ENCODE measurements at places on chromosomes 2 and 18.

DNA sequence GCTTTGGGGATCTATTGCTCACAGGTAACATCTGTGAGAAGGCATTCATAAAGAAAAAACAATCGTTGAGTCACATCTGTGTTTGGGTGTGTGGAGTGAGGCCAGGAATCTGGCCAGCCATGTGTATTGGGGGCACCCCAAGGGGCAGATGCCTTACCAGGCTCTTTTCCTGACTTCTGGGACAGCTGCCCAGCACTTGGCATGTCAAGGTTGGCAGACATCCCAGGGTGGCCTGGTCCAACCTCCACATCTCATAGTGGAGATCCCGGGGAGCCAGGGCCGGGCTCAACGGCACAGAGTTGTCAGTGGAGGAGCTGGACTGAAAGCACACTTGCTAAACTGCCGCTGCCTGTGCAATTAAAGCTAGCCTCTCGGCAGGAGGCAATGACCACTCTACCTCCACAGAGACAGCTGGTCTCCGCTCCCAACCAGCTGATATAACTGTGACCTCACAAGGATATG lies 75.3 kb upstream of the MGAT4A start:
- DNase-seq: peak; percentile 90

DNA sequence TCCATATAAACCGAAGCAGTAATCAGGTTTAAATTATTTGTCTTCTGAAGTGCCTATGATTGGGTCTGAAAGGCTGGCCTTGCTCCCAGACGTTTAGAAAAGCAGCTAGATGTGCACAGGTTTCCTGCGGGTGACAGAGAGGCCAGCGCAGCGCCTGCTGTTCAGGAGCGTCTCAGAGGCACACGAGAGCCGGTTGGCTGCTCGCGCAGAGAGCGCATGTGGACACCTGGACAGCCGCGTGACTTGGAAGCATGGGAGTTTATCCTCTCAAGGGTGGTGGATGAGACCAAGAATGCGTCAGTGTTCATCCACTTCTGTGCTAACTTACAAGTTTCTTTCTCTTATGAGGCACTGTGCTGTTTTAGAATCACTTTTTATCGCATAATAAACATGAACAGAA lies 303.7 kb downstream of the PTGR3 start:
- peak; percentile 95 for DNase-seq

DNA sequence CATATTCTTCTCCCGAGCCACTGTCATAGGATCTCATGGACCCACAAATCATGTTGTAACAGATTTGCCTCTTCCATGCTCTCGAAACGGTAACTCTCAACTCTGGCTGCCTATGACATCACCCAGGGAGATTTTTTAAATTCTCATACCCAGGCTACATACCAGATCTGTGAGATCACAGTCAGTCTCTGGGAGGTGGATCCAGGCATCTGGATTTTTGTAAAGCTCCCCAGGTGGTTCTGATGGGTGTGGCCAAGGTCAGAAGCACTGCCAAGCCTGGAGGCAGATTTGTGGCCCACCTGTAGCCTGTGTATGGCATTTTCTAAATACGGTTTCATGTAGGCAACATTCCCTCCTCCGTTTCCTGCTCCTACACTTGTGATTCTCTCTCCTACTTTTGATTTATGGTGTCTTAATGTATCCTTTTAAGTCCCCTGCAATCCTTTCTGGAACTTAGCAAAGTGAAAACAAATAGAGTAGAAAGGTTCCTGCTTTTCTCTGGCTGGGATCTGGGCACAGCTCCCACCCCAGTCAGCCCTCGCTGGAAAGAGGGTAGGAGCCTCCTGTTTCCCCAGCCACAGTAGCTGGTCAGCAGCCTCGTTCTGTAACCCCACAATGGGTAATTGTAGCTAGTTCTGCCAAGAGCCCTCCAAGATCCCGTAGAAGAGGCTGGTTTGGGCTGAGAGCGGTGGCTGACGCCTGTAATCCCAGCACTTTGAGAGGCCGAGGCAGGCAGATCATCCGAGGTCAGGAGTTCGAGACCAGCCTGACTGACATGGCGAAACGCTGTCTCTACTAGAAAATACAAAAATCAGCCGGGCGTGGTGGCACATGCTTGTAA lies 96.2 kb downstream of the KLHL29 start:
- no peak for DNase-seq

GRCh38 chr18:76351961-76352581 lies 143.0 kb downstream of the ZNF516 start:
- peak; percentile 88 for DNase-seq

DNA sequence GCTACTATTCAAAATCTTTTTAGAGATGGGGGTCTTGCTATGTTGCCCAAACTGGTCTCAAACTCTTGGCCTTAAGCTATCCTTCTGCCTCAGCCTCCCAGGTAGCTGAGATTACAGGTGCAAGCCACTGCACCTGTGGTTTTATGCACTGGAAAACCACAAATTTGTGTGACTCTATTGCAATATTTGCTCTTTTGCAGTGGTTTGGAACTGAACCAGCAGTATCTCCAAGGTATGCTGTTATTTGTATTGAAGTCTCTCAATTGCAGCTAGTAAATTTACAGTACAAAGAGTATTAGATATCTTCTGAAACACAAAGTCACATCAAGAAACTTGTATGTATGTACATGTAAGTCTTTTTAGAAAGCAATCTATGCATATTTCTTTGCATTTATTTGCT lies 46.2 kb downstream of the PPP4R1 start:
- DNase-seq: no peak

GRCh38 chr2:98809878-98810587 lies 79.1 kb upstream of the MGAT4A start:
- no peak for DNase-seq

- DNase-seq: no peak
Measured at GRCh38 chr2:186927185-186927866, 78.4 kb upstream of the ZSWIM2 start.

DNA sequence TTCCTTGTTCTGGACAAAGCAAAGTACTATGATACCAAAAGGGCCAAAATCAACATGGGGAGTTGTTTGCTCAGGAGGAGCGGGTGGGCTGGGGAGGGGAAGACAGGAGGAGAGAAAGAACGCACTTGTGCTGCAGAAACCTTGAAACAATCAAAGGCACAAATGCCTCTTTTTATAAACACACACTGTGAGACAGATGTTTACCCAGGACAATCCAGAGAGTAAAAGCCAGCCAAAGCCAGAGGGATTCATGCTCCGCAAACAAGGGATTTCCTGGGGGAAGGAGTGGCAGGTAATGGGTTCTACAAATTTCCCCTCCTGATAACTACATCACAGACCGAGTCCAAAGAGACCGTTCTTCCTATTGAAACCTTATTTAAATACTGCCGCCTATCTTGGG lies 323.5 kb upstream of the SKOR2 start:
- DNase-seq: no peak

DNA sequence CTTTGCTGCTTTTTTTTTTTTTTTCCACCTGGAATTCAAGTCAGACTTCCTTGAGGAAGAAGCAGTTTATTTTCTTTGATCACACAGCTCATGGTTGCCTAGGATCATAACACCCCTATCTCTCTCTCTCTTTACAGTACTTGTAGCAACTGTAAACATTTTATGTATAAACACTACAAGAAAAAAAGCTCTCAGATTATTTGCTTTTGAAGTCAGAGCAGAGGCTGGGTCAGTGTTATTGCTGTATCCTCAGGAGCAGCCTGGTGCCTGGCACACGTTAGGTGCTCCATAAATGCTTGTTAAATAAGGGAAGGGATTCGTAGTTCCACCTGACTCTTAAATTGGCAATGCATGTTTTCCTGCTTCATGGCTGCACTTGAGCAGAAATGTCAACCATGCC lies 221.2 kb downstream of the TGIF1 start:
- DNase-seq: no peak

- no peak for DNase-seq
Measured at GRCh38 chr18:63177259-63177658, 142.3 kb downstream of the BCL2 start.

DNA sequence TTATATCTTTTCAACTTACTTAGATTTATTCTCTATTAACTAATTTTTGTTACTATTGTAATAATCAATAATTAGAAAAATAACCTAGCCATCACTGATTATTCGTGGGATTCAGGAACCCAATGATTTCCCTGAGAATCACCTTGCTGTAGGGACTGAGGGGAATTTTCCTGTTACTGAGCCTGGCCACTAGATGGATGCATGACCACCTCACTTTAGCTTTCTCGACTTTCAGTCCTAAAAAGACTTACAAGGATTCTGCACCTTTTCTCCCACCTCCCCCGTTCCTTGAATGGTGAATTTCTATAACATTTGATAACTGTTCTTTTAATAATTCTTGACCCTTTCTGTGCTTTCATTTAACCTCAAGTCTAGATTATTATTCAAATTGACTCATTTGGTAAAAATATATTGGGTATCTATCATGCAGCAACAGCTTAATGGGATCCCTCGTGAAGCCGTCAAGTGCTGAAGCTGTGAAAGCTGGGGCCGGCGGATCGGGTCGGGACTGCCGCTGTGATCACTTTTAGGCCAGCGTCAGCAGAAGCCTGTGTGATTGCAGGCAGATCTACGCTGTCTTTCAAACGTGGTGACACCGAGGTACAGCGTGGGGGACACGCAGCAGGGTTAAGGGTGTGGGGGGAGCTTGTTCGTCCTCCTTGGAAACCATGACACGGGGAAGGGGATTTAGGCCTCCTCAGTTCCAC lies 38.8 kb upstream of the TMEM18 start:
- no peak for DNase-seq

GRCh38 chr2:15307526-15307925 lies 253.6 kb downstream of the NBAS start:
- no peak for DNase-seq

DNA sequence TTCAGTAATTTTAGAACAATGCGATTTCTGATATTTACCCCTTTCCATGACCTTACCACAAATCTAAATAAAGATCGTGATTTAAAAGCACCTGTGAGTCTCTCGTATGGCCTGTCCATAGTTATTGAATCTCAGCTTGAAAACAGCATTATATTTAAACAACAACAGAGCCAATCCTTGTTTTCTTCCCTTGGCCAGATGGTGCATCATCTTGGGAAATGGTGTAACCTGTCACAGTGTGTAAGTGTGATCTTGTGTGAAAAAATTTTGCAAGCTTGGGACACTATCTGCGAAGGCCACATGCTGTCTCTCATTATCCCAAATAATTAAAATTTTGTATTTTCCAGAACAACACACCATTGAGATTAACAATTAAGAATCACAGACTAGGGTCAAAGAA lies 262.7 kb upstream of the SPHKAP start:
- DNase-seq: no peak

GRCh38 chr2:154247503-154247902 lies 375.8 kb downstream of the GALNT13 start:
- no peak for DNase-seq

DNA sequence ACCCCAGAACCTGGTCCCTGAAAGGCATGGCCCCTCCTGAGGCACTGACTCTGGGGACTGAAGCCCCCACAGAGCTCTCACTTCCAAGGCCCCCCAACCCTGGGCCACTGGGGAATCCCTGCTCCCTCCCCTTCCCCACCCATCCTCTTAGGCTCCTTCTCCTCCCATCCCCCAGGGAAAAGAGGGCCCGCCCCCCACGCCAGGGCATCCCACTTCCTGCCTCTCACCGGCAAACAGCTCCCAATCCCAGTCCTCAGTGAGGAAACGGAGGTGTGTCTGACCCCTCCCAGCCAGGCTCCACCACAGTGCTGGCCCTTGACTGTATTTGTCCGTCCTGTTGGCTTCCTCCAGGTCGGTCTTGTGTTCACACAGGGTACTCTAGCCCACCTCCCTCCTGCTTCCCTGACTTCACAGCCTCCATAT lies 35.0 kb upstream of the PTMA start:
- no peak for DNase-seq

DNA sequence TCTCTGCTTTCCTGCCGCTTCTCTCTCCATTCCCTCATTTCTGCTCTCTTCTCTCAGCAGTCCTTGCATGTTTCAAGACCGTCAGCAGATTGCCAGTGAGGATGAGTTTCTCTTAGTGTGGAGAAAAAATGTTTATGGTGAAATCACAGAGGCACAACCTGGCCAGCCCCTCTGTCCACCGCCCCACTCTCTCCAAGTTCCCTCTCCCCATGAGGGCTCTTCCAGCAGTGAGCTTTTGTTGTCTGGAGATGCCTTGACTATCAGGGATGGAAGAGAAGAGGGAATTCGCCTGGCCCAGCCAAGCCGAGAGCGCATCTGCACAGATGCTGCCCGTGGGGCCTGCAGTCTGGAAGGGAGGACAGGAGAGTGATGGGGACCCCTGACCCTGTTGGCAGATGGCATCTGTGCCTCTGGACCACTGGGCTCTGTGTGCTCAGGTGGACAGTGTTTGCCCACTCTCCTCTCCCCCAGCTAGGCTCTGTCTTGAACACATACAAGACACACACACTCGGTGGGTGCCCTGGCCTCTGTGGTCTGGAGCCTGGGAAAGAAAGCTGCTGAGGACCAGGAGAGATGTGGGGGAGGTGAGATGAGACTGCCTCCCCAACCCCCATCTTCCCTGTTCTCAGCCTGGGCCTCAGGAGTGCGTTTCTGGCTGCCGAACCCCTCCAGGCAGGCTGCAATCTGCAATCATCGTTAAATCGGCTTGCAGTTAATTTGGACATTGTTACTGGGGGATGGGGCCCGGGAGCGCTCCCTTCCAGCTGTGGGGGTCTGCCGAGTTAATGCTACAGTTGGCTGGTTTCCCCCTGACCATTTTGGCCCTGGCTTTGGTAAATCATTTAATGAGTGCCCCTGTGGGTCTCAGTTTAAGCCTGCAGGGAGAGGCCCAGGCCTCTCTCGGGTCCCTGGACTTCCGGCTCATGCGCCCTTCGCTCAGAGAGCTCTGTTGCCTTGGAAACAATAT lies 4.5 kb downstream of the ITM2C start:
- DNase-seq: no peak

GRCh38 chr18:65755616-65756015 lies 4.8 kb downstream of the CDH7 start:
- no peak for DNase-seq

DNA sequence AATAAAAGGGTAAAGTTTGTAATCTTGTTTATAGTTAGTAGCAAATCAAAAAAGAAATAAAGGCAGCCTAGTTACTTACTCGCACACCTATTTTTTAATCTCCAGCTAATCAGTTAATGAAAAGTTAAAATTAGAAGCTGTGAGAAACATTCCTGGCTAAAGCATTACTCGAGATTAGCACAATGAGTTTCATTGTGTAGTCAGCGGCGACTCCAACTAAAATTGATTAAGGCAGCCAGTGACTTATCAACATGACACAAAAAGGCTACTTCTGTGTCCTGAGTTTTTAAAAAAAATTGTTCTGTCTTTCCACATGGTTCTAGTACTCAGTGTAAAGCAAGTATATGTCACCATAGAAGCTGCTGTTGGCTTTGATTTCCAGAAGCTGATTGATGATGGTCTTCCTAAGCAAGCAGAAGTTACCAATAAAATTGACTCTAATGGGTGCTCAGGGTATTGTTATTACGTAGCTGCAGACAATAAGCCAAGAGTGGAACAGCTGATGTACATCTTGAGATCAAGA lies 159.2 kb downstream of the CPS1 start:
- DNase-seq: no peak

DNA sequence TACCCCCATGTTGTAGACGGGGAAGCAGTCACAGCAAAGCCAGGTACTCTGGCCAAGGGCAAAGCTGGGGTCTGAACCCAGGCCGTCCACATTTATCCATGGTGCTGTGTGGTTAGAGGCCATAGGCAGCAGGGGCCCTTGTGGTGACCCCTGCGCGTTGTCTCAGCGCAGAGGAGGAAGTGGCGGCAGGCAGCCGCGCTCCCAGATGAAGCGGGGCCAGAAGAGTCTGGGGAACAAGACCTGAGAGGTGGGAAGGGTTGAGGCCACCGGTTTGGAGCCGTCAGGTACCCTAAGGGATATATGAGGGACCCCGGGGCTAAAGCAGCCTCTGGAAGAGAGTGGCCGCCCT lies 770 bp downstream of the ZNF396 start:
- no peak for DNase-seq

- DNase-seq: no peak
Measured at GRCh38 chr18:75205514-75206132, 3.3 kb downstream of the PTGR3 start.

Data from NCI-H1092 (cell line).